ENCODE measurements at places on chromosomes 11 and 22. TPM values are rescaled to one million over a fixed set of nuclear protein-coding genes. Genes with fewer than 3 reads are reported as not detected.

- H3K4me3 ChIP-seq = no peak overlapping the region
- peaks cover 1% of the 10 kb centered on the region for H3K27me3 ChIP-seq
- H3K4me1 ChIP-seq = no peaks in the 10 kb centered on the region
- H3K27ac ChIP-seq = no peak overlapping the region
- H3K36me3 ChIP-seq = no peaks in the 10 kb centered on the region
Observed at GRCh38 chr11:19525276-19525675, 187.4 kb upstream of the NAV2 start.

GRCh38 chr11:125591649-125592304 is 875 bp upstream of the STT3A start:
- peak overlapping the region; percentile 95 for H3K27ac ChIP-seq
- peaks cover 41% of the 10 kb centered on the region for H3K4me1 ChIP-seq
- peak; percentile 39 for DNase-seq
- peaks cover 20% of the 10 kb centered on the region for H3K36me3 ChIP-seq
- peak overlapping the region; percentile 91 for H3K4me3 ChIP-seq

GRCh38 chr22:48318575-48319320 is 1508.9 kb downstream of the BRD1 start:
- no peaks in the 10 kb centered on the region for H3K27me3 ChIP-seq
- no peak for DNase-seq
- H3K36me3 ChIP-seq = no peaks in the 10 kb centered on the region
- H3K4me3 ChIP-seq = no peak overlapping the region
- no peaks in the 10 kb centered on the region for H3K4me1 ChIP-seq

DNA sequence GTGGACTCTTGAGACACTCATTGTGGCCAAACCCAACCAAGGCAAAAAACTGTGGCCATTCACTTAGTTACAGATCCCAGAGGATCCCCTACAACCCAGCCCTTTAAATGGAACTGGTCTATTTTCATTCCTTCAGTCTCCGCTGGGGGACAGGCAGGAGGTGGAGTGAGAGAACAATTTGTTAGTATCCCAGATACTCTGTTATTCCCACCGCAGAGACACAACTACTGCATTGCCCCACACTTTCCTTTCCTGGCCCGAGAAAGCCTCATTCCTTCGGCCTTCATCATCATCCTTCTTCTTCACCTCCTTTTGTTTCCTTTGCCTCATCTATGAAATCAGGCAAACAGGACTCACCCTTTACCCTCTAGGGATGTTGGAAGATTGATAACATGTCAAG is 191.1 kb downstream of the NTM start:
- H3K27me3 ChIP-seq = no peaks in the 10 kb centered on the region
- no peaks in the 10 kb centered on the region for H3K36me3 ChIP-seq
- no peaks in the 10 kb centered on the region for H3K4me1 ChIP-seq
- no peak overlapping the region for H3K27ac ChIP-seq

The PRG3 gene
- total RNA-seq = not detected

The ETS1 gene
- 580 TPM for total RNA-seq
